ENCODE measurements at places on chromosomes 4 and X. TPM values are rescaled to one million over a fixed set of nuclear protein-coding genes. Genes with fewer than 3 reads are reported as not detected.

The CENPVL2 gene
- 1.1 TPM for total RNA-seq

DNA sequence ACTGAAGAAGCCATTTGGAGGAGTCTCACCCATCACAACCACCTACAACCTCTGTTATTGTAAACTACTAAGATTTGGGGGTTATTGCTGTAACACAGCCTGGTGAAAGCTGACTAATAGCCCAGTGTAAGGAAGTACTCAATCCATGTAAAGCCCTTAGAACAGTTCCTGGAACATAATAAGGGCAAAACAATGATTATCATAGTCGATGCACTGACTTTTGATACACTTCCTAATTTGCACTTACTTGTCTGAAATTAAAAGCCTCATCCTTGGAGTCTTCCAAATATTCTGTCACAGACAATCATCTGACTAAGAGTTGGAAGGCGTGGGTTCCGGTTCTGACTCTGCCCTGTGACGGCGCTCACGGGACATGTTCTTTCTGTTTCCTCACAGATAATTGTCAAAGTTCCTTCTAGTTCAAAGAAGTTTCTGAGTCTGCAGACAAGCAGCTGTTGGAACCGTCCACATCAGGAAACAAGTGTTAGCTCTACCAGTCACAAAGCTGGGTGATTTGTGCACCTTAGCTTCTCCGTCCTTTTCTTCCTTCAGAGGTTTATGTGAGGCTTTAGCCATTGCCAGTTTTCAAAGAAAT, 33.4 kb upstream of the RASGEF1B start:
- peak; percentile 57 for ATAC-seq

DNA sequence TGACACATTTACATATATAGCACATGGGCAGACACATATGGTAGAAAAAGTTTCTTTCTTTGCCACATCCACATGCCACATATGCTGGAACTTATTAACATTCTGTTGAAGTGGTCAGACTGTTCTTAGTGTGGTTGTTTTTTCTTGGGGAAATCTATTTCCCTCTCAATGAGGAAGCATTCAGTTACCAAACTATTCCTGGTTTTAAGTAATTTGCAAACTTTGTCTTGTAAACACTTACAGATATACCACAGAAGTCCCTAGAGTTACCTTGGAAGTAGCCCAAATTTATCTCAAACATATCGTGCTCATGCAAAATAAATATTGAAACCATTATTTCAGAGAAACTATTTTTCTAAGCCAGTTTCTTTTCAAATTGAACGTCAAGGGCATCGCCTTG, 625.5 kb upstream of the INTU start:
- ATAC-seq, result no peak

- ATAC-seq, result peak; percentile 87
These were observed 47.3 kb upstream of the TLR3 start for GRCh38 chr4:186021461-186022167.

DNA sequence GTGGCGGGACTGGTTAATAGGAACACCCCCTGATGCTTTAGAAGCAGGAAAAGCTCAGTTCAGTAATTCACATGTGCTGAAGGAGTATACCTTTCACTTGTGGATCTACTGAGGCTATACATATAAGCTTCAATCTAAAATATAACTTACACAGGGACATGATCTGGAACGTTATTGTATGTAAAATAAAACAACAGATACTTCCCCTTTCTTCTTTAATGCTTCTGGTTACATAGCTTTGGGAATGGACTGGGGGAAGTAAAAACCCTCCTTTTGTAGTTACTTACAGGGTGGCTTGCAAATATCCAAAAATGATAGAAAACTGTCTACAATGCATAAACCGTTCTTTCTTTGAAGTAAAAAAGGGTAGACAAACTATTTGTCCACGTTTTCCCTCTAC, 1.9 kb downstream of the FGG start:
- ATAC-seq, result no peak

DNA sequence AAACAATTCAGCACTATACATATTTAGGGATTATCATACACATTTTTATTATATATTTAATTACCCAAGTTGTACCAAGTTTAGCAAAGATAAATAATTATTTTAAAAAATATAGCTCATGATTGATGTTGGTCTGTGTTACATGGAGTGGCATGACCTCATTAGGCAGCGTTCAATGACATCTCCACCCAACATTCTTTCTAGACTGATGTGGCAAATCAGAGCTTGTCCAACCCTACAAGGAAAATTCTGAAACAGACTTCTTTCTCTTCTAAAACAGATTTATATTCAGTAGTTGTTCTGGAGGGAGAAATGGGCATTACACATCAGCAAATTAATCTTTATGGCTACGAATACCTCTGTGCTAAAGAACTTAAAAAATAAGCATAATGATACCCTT, 189.7 kb downstream of the PDGFC start:
- ATAC-seq, result no peak

The SMIM43 gene
- total RNA-seq, result 0.27 TPM

GRCh38 chrX:48998391-48998790, 3.7 kb downstream of the GRIPAP1 start:
- ATAC-seq, result no peak

DNA sequence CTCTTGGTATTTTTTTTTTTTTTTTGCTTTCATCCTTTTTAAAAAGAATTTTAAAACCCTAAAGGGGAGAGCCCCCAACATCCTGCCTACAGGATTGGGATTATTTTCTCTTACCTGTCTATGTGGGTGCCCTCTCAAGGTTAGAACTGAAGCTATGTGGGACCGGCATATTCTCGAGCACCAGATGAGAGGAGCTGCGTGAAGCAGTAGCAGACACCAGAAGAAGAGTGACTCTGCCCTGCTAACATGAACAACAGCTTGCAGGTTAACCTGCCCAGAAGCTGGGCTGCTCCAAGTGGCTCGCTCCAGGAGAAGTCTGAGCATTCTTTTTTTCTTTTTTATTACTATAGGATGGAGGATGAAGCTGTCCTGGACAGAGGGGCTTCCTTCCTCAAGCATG, 102.6 kb upstream of the SLC4A4 start:
- no peak for ATAC-seq

The GPC3 gene
- total RNA-seq, result 92.2 TPM

DNA sequence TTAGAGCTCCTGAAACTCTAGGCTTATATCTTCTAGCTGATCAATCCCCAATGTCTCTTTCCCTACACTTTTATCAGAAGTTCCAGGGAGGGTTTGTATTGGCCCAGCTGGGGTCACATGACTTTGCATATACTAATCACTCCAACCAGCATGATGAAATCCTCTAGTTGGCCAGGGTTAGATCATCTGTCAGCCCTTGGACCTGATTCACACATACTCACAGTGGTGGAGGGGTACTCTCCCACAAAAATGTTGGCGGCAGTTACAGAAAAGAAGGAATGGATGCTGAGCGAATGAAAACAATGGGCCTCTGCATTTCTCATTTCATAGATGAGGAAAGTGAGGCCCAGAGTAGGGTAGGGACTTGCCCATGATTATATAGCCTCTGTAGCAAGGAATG, 151.1 kb downstream of the PJA1 start:
- ATAC-seq, result no peak

DNA sequence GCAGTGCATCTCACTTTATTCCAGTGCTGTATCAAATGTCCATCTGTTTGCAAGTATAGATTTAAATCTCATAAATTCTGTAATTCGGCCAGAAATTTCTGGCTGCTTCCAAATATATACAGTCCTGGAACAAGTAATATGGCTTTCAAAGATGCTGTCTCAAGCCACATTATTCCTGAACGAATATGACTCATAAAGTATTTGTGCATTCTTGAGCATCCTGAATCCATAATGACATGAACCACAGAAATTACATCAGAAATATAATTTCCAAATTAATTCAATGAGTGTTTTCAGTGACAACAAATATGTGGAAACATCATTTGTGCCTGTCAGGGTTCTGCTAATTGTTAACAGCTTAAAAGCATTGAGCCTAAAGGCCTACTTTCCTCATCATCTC, 140.9 kb upstream of the HPGD start:
- ATAC-seq, result peak; percentile 61

The TSPAN6 gene
- 29.2 TPM for total RNA-seq

DNA sequence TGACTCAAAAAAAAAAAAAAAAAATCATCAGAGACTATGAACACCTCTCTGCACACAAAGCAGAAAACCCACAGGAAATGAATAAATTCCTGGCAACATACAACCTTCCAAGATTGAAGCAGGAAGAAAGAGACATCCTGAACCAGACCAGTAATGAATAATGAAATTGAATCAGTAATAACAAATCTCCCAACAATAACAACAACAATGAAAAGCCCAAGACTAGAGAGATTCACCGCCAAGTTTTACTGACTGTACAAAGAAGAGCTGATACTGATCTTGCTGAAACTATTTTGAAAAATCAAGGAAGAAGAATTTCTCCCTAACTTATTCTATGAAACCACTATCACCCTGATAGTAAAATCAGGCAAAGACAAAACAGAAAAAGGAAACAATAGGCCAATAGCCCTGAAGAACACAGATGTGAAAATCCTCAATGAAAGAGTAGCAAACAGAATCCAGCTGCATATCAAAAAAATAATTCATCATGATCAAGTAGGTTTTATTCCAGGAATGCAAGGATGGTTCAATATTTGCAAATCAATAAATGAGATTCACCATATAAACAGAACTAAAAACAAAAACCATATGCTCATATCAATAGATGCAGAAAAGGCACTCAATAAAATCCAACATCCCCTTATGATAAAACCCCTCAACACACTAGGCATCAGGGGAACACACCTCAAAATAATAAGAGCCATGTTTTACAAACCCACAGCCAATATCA, 31.0 kb upstream of the PLK4 start:
- no peak for ATAC-seq

DNA sequence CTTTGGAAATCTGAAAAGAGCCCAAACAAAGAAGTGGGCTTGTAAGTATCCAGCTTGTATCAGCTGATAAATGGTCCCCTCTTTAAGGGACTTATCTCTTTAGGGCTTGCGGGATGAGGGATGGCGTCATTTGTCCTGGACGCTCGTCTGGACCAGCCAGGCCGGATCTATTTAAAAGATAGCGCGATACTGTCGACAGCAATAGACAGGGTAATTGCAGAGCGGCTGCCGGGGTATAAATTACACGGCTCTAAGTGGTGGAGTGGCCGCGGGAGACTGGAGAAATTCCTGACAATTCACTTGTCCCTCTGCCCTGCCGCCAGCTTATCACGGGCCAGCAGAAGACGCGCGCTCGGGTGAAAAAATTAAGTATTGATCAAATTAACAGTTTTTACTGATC, 90.7 kb downstream of the FAM53A start:
- peak; percentile 93 for ATAC-seq

- peak; percentile 78 for ATAC-seq
These were observed 30.6 kb upstream of the NSUN7 start for GRCh38 chr4:40719008-40719623.

The HPF1 gene
- 27.9 TPM for total RNA-seq

DNA sequence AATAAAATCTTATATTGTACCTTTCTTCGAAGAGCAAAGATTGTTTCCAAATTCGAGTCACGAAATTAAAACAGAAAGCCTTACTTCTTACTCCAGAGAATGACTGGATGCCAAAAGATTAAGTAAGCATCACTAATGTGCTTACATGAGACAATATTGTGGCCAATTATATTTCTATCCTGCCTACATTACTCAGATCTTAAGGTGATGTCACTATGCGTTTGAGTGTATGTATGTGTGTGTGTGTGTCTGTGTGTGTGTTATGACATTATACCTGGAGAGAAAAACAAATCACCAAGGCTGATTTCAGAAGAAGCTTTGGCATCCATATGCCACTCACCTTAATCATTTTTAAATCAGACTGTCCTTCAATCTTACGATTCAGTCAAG, 556.3 kb downstream of the PPARGC1A start:
- ATAC-seq, result peak; percentile 86

GRCh38 chr4:124785645-124786044, 73.1 kb upstream of the ANKRD50 start:
- no peak for ATAC-seq

GRCh38 chr4:177308125-177308524, 1.5 kb upstream of the NEIL3 start:
- no peak for ATAC-seq
